HFF-Myc (cell line): ENCODE measurements at places on chromosomes 11 and 22.
A peak's percentile ranks its signal among the peaks of the same experiment; 100 is the strongest.

GRCh38 chr22:25482091-25482760 is 82.2 kb upstream of the GRK3 start:
- DNase-seq, result no peak

- DNase-seq, result no peak
Measured at GRCh38 chr22:30903876-30904460, 64.6 kb downstream of the MORC2 start.

DNA sequence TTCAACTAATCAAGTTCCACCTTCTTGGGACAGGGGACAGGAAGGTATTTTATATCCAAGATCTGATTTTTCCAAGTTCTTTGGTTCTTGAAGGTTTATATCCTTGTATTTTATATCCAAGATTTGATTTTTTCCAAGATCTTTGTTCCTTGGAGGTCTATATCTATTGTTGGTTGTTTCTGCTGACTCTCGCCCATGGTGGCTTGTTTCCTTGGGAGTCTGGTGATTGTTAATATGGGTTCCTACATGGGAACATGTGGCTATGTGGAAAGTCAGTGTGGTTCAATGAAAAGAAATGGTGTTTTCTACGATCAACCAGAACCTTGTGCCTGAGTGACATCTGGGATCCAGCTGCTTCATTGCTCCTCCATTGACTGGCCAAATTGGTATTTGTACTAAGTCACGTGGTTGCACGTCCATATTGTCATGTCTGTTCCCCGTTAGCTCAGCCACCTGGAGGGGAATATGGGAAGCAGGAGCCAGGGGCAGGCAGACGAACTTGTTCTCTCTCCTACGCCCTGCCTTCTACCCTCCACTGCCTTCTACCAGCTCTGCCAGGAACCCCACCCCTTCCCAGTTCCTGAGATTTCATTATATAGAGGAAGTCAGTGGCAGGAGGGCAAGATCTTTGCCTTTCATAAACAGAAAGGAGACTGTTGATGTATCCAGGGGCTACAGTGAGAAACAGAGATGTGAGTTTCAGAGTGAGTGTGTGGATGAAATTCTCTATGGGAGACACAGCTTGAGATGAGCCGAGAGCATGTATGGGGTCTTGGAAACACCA is 11.1 kb upstream of the CSF2RB start:
- peak; percentile 15 for DNase-seq

DNA sequence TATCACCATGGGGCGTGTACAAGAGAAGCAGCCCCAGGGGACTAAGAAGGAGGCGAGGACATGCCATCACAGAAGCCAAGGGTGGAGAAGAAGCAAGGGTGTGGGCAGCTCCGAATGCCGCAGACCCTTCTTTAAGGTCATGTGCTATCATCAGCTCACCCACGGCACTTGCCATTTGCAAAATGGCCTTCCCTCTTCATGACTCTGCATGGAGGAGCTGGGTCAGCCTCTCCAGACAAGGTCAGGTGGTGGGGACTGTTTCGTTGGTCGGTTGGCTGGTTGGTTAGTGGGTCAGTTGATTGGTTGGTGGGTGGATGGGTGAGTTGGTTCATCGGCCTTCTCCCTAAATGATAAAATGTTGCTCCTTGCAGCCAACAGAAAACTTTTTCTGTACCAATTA is 622.5 kb downstream of the TBC1D22A start:
- no peak for DNase-seq

GRCh38 chr11:134460062-134460561 is 48.1 kb upstream of the B3GAT1 start:
- DNase-seq, result no peak

GRCh38 chr11:118012083-118012669 is 26.0 kb downstream of the IL10RA start:
- DNase-seq, result no peak

DNA sequence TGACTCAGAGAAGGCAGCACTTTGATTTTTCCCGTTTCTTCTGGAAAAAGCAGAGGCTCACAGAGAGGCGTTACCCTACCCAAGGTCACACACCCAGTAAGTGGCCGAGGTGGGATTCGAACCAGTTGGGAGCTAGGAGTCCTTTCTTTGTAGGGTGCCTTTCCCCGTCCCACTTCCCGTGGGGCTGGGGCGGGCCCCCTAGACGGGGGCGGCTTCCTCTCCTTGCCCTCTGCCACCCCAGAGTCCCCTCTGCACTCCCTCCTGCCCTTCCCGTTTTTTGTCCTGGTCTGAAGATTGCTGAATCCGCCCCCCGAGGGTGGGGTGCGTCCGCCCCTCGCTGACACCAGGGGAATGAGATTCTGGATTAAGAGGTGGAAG is 747 bp downstream of the TPCN2 start:
- DNase-seq, result no peak

DNA sequence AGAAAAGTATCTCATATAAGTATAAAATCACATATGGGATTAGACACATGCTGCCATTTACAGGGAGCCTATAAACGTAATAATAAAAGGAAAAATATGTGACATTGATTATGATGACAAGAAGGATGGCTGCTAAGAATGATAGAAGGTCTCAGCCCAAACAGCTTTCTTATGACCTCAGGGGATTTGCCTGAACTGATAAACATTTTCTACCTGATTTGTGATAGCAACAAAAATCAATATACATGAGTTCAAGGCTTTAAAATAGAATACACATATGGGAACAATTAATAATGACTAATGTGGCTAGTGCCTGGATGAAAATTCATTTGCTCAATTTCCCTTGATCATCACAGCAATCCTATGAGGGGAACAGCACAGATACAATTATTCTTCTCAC is 636.8 kb upstream of the CCDC90B start:
- no peak for DNase-seq

DNA sequence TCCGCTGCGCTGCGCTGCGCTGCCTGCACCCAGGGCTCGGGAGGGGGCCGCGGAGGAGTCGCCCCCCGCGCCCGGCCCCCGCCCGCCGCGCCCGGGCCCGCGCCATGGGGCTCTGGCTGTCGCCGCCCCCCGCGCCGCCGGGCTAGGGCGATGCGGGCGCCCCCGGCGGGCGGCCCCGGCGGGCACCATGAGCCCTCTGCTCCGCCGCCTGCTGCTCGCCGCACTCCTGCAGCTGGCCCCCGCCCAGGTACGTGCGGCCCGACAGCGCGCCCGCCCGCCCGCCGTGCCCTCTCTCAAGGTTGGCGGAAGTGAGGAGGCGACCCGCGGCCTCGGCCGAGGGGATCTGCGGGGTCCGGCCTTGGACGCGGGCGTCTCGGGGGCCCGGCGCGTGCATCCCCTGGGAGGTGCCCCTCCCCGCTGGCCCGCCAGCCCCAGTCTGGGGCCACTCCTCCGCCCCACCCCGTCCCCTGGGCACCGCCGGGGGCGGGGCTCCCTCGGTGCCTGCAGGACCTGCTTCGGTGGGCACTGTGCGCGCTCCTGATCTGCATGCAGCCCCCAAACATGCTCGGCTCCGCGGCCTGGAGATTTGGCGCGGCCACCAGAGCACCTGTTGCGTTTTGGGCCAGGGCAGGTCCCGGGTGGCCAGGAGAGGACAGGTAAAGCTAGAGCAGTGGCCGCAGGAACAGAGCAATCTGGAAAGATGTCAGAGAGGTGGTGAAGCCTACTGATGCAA is 429 bp downstream of the VEGFB start:
- no peak for DNase-seq

DNA sequence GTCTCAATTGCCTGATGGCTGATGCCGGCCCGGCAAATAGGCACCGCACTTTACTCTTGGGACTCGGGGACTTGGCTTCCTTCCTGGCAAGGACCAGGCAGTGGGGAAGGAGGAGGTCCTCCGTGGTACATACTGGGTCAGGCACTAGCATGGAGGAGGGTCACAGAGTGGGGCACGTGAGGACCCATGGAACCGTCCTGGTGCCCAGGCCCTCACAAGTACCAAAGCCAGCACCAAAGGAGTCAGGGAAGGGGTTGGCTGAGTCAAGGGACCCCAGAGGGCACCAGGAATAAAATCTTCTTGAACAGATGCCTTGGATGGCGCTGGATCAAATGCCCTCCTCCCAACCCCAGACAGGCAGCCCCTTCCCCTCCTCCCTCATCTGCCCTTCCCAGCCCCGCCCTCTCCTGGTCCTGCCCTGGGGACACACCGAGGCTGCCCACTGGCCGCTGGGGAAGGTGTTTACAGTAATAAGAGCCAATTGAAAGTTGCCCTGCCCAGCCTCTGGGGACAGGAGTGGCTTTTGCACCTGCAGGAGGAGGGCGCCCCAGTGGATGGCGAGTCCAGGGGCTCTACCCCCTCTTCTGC is 5.6 kb upstream of the CARNS1 start:
- no peak for DNase-seq

DNA sequence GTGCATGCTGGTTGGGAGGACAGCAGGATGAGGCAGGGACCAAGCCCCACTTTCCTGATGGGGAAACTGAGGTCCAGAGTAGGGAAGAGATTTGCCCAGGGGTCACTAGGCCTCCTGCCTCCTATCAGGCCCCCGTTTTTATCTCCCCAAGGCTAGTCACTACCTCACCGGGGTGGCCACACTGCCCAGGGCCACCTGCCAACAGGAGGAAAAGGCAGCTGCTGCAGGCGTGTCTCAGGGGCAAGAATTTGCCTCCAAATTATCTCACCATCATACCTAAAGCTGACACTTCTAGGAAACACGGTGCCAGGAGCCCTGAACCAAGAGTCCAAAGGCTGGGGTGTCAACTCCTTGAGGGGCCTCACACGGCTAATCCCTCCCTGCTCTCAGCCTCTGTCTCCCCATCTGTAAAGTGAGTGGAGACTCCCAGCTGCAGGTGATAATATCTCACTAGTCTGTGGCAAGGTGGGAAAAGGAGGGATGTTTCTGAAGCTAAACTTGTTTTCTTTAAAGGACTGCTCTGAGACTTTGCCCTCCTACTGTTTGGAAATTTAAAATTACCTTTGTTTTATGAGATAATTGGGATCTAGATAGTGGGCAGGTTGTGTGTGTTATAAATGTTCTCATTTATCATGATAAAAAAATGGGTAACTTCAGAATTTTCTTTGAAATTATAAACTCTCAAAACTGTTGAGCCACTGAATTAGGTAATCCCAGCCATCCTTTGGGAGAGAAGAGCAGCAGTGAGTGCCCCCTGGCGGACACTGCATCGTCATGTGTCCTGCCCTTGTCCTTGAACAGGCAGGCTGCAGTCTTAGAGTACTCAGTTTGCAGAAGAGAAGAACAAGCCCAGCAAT is 60.0 kb downstream of the MYO7A start:
- peak; percentile 51 for DNase-seq

GRCh38 chr11:95076981-95077380 is 10.3 kb downstream of the SRSF8 start:
- DNase-seq, result no peak

DNA sequence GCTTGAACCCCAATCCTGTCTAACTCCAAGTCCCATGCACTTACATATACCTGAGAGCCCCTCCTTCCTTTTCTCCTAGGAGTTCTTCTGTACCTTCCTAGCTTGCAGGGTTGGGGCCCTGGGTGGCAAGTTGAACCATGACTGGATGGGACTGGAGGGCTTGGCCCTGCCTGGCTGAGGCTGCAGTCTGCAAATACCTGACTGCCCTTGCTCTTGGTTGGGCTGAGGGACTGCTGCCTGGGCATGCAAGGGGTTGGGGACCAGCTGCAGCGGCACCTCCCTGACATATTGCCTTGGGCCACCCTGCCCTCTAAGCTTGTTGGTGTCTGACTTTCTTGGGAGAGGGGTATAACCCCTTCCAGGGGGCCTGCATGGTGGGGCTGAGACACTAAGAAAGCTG is 9.8 kb upstream of the SLC39A13 start:
- no peak for DNase-seq

- DNase-seq, result no peak
Measured at GRCh38 chr11:954392-955153, 28.9 kb downstream of the AP2A2 start.

DNA sequence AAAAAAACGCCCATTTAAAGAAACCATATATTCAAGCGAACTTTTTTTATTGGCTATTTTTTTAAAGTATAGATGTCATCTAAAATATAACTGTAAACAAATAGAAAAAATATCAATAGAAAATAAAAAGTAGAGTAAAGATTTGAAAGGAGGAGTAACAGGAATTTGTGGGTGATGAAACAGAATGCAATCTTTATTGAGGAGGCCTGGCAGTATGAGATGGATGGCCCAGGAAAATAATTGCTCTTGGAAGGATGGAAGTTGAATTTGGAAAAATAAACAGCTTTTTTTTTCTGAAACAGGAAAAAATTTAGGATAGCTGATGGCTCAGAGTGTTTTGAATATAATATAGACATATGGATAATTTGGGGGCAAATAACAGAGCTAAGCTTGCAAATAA is 219.0 kb downstream of the CASP12 start:
- DNase-seq, result no peak

DNA sequence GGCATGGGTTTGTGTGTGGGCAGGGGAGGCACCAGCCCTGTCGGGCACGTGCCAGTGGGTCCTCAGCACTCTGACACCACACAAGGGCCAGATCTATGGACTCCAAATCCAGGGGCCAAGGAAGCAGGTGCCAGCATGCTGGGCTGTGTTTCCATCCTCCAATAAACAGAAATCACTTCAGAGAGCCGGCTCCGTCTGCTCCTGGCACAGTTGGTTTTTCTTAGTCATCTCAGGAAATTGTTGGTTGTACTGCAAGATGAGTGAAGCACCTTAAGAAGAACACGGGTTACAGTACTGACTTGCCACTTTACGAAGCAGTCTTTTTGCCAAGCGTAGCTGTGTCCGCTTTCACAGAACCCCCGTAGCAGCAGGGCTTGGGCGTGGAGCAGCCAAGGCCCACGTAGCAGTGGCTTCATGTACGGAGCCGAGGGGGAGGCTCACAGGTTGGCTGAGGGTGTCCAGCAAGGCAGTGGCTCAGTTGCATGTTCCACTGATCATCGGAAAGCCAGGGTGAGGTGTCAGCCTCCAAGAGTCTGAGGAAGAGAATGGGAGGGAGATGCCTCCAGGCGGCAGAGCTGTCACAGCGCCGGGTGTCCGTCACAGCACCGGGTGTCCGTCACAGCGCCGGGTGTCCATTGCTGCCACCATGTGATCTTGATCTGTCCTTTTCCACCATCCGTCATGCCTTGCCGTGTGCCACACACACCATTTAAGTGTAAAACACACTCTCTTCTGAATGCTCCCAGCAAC is 314.9 kb downstream of the CTTN start:
- DNase-seq, result no peak

DNA sequence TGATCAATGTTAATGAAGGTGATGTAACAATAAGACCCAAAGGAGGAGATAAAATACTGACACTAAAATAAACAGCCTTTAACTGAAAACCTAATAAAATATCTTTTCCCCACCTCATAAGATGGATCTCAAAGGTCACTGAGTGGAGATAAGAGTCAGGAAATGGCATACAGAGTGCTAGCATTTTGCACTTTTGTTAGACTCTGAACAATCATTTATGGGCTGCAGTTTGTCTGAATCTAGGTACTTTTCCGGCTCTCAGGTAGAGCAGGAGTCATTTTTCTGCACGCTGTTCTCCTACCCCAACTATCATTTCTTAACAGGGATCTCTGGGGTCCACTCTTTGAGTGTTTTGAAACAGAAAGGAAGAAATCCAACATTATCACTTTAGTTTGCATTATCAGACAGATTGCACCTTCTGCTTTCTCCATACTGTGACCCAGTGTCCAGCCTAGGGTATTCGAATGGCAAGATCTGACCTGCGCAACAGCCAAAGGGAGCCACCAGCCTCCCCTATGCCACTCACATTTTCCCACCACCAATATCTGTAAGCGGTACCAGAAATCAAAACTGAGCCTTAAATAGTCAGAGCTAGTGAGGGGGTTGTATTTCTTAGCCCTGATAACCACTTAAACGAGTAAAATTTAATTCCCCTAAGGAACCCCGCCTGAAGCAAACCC is 863 bp downstream of the SIAE start:
- no peak for DNase-seq

GRCh38 chr11:118147502-118147901 is 5.1 kb downstream of the SCN4B start:
- DNase-seq, result no peak

- no peak for DNase-seq
Measured at GRCh38 chr11:92480499-92480898, 255.9 kb downstream of the FAT3 start.
